ENCODE measurements at places on chromosomes 5 and 9. TPM values are rescaled to one million over a fixed set of nuclear protein-coding genes. Genes with fewer than 3 reads are reported as not detected.

DNA sequence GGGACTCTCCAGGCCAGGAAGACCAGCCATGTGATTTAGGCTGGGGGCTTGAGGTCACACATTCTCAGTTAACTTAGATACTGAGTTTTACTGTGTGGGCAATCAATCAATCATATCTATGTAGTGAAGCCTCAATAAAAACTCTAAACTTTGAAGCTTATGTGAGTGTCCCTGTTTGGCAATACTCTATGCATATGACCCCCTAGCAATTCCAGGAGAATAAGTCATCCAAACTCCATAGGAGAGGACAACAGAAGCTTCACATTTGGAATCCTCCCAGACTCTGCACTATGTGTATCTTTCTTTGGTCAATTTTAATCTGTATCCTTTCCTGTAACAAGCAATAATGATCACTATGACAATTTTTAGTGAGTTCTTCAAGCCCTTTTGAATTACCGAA lies 216.8 kb upstream of the RGMB start:
- no peak for DNase-seq

- no peak for DNase-seq
Measured at GRCh38 chr5:74251141-74252035, 389.1 kb downstream of the ENC1 start.

- DNase-seq = no peak
Measured at GRCh38 chr5:18314192-18314778, 680.0 kb downstream of the TAF11L14 start.

Gene OTULINL
- total RNA-seq = 6.0 TPM

Gene GIN1
- 17.1 TPM for total RNA-seq
